Transverse colon (tissue), 4 donors: ENCODE measurements at places on chromosomes 2 and 18. TPM values are rescaled to one million over a fixed set of nuclear protein-coding genes. Genes with fewer than 3 reads are reported as not detected.

DNA sequence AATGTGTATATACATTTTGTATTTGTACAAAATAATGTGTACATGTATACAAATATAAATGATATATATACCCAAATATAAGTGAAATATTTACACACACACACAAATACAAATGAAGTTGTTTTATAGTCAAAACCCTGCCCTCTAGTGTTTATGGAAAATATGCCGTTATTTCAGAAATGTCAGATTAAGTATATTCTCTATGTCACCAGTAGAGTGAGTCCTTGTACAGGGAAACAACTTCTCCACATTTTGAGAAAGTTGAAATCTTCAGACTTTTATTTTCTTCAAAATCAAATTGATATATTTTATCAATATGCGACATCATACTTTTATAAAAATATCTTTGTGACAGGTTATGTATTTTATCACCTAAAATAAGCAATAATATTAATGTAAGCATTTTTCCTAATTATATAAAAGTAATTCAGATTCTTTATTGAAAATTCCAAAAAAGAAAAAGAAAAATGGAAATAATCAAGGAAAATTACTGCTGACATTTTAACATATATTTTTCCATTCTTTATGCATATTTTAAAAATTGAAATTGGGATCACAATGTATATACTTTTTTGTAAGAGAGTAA lies 22.4 kb downstream of the ARL6IP6 start:
- H3K27ac ChIP-seq: no peak overlapping the region
- DNase-seq: no peak
- H3K36me3 ChIP-seq: no peaks in the 10 kb centered on the region
- H3K4me3 ChIP-seq: no peak overlapping the region

The GKN1 gene
- not detected for total RNA-seq

The TUBA4A gene
- 44.9 TPM for total RNA-seq

The RAD51AP2 gene
- total RNA-seq: not detected

The EDAR gene
- total RNA-seq: not detected

The RNU2-63P gene
- total RNA-seq: not detected

GRCh38 chr18:35511428-35511827 lies 13.7 kb upstream of the INO80C start:
- H3K36me3 ChIP-seq: no peaks in the 10 kb centered on the region
- no peaks in the 10 kb centered on the region for H3K4me1 ChIP-seq
- DNase-seq: no peak
- H3K4me3 ChIP-seq: no peak overlapping the region

The NPPC gene
- total RNA-seq: 0.68 TPM

DNA sequence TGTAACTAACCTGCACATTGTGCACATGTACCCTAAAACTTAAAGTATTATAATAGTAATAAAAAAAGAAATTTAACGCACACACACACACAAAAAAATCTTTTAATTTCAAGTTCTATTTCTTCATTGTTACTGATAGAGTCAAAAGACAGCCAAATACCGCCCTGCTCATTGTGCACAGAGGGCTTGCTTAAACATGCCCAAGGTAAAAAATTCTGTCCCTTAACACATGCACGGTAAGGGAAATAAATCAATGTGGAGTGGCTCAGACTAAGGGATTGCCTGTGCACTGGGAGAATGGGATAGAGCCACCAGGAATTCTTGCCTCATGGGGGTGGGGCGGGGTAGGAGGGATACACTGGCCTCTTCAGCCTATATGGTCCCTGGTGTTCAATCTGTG lies 468.0 kb downstream of the NUP35 start:
- H3K27ac ChIP-seq: no peak overlapping the region
- no peaks in the 10 kb centered on the region for H3K36me3 ChIP-seq
- no peak overlapping the region for H3K4me3 ChIP-seq
- DNase-seq: no peak
- no peaks in the 10 kb centered on the region for H3K27me3 ChIP-seq
- no peaks in the 10 kb centered on the region for H3K4me1 ChIP-seq

- no peaks in the 10 kb centered on the region for H3K4me1 ChIP-seq
- no peaks in the 10 kb centered on the region for H3K36me3 ChIP-seq
- no peaks in the 10 kb centered on the region for H3K27me3 ChIP-seq
These were observed 227.7 kb upstream of the PXDN start for GRCh38 chr2:1972011-1972410.

GRCh38 chr18:58541146-58541788 lies 87.6 kb downstream of the ALPK2 start:
- no peaks in the 10 kb centered on the region for H3K27me3 ChIP-seq
- H3K27ac ChIP-seq: no peak overlapping the region
- H3K4me3 ChIP-seq: no peak overlapping the region
- DNase-seq: no peak

DNA sequence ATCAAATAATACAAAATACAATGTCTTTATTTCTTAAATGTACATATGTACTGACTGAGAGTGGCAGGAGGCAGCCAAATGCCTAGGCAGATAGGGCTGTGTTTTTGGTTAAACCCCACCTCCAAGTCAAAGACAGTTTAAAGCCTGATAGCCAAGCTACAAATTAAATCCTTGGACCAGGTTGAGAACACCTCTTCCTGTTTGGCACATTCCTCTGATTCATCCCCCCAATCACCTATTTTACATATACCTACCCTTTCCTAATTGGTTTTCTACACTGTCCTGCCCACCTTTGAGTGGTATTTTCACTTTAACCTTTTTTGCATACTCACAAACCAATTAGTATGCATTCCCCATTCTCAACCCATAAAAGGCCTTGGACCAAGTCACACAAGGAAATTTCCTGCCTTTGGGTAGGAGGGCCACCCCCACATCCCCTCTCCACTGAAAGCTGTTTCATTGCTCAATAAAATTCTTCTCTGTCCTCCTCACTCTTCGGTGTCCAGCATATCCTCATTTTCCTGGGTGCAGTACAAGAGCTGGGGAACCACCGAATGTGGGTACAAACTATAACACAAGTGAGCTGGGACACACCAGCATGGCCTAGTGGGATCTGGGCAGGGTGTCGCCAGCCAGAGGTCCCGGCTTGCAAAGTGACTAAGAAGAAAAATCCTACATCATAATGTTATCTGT lies 149.1 kb downstream of the UBE2E3 start:
- no peaks in the 10 kb centered on the region for H3K36me3 ChIP-seq
- no peaks in the 10 kb centered on the region for H3K27me3 ChIP-seq
- H3K27ac ChIP-seq: no peak overlapping the region
- H3K4me1 ChIP-seq: no peaks in the 10 kb centered on the region
- DNase-seq: no peak
- no peak overlapping the region for H3K4me3 ChIP-seq

DNA sequence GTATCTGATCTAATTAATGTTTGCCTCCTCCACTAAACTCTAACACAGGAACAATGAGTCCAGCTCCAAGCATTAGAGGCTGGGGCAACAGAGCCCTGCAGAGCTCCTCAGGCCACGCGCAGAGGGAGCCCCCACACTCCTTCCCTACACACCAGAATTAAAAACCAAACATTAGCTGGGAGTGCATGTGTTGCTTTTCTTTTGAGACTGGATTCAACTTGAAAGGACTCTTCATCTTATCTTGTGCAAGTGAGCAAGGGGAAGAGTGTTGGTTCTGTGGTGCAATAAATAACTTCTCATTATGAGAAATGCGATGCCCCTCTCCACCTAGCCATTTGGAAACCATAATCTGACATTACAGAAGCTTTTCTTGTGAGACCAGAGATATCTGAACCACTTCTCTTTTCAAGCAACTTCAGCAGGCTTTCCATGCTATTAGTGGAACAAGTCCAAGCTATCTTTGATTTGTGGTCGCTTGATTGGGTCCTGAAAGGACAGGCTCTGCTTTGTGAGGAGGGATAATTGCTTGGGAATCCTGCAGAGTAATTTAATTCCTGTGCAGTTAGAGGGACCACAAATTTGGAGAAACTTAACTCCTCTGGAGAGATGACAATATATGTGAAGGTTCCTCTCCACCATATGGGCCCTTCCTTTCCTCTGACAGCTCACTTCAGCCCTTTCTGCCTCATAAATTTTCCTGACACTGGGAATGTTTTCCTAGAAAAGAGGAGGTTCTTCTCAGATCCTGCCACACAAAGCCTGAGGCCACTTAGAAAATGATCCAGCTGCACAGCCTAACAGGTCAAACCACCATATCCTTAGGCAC lies 112.5 kb downstream of the ATL2 start:
- no peaks in the 10 kb centered on the region for H3K27me3 ChIP-seq
- DNase-seq: no peak
- H3K4me3 ChIP-seq: no peak overlapping the region
- no peaks in the 10 kb centered on the region for H3K4me1 ChIP-seq
- no peak overlapping the region for H3K27ac ChIP-seq
- no peaks in the 10 kb centered on the region for H3K36me3 ChIP-seq

DNA sequence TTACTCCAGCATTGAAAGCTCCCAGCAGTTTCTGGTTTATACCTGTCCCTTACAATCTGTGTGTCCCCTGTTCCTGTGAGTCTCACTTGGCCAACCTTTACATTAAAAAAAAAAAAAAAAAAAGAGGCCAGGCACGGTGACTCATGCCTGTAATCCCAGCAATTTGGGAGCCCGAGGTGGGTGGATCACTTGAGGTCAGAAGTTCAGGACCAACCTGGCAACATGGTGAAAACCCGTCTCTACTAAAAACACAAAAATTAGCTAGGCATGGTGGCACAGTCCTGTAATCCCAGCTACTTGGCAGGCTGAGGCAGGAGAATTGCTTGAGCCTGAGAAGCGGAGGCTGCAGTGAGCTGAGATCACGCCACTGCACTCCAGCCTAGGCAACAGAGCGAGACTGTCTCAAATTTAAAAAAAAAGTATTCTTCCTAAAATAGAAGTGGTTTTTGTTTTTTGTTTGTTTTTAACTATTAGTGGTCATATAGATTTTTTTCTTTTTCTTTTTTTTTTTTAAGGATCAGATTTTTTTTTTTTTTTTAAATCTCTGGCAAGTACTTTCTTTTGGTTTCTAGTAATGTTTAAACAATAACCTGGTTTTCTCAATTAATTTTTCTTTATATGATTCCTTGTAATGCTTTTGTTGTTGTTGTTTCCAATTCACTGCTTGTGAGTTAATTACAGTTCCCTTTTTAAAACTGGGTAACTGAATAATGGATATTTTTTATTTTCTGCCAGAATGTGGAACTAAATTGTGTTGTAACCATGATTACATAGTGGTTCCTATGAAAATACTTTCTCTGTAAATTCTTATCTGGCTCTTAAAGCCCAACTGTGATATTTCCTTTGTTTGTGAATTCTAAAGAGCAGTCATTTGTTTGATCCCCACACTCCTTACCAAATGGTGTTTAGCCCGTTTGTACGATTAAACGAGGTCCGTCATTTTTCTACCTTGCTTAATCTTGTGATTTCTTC lies 116.8 kb downstream of the CTAGE1 start:
- peaks cover 7% of the 10 kb centered on the region for H3K4me1 ChIP-seq
- no peak overlapping the region for H3K27ac ChIP-seq
- H3K4me3 ChIP-seq: no peak overlapping the region

DNA sequence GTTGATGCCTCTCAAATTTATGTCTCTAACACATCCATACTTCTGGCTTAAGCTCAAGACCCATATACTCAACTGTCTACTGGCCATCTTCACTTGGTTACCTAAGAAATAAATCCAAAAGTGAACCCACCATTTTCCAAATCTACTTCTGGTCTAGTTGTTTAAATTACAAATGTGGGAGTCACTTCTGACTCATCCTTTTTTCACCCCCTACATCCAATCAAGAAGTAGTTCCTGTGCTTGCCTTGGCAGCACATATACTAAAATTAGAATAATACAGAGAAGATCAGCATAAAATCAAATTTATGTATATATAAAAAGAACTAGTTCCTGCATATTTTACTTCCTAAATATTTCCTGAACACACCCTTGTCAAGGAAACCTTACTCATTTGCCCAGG lies 53.6 kb downstream of the STRN start:
- no peak for DNase-seq
- H3K4me3 ChIP-seq: no peak overlapping the region
- no peaks in the 10 kb centered on the region for H3K27me3 ChIP-seq
- H3K27ac ChIP-seq: no peak overlapping the region

- no peaks in the 10 kb centered on the region for H3K36me3 ChIP-seq
- no peak overlapping the region for H3K4me3 ChIP-seq
- no peak for DNase-seq
- peaks cover 16% of the 10 kb centered on the region for H3K4me1 ChIP-seq
- H3K27ac ChIP-seq: no peak overlapping the region
These were observed 22.7 kb upstream of the CASP8 start for GRCh38 chr2:201237486-201238123.
